ENCODE measurements at places on chromosomes 7 and 10.

DNA sequence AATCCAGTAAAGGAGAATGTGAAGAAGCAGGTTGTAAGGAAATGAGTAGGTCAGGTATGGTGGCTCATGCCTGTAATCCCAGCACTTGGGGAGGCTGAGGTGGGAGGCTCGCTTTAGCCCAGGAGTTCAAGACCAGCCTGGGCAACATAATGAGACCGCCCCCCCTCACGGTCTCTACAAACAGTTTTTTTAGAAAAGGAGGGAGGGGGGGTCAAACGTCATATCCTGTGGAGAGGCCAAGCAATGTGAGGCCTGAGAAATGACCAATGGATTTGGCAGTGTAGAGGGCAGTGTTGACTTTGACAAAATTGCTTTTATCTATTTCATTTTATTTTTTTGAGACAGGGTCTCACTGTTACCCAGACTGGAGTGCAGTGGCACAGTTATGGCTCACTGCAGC, 2.3 kb upstream of the DNAJB12 start:
- DNase-seq, result no peak

DNA sequence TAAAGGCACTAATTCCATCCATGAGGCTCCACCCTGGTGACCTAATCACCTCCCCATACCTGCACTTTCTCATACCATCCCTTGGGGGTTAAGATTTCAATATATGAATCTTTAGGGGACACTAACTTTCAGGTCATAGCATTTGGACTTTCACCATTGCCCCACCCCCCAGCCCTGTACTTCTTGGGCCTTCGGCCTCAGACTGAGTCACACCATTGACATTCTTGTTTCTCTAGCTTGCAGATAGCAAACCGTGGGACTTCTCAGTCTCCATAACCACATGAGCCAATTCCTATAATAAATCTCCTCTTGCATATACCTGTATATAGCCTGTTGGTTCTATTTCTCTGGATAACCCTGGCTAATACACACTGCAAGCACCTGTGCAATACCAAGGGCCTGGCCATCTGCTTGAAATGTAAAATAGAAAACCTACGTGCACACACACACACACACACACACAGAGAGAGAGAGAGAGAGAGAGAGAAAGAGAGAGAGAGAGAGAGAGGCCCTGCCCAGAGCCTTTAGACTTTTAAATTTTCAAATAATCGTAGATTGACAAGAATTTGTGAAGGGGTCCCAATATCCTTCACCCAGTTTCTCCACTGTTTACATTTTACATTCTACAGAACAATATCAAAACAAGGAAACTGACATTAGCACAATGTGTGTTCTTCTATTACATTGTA, 25.3 kb downstream of the ANXA8 start:
- DNase-seq, result peak; percentile 71

DNA sequence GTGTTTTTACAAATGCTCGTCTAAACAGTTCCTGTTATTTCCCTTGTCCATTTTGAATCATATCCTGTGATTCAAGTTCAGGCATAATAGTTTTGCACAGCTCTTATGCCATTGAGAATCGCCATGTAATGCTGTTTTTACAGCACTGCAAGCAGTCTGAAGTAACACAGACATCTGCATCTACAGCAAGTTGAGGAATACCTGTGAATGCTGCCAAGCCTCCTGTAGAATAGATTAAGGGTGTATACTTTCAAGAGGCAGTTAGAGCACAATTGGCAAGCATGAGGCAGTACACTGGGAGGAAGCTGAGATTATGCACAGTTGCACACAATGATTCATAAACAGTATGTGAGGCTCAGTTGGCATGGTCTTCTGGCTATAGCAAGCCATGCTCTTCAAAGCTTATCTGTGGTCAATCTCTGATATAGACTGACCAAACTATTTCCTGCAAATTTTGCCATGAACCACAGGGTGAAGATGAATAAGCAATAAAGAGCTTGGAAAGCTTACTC, 121.9 kb upstream of the AKR1E2 start:
- peak; percentile 92 for DNase-seq

DNA sequence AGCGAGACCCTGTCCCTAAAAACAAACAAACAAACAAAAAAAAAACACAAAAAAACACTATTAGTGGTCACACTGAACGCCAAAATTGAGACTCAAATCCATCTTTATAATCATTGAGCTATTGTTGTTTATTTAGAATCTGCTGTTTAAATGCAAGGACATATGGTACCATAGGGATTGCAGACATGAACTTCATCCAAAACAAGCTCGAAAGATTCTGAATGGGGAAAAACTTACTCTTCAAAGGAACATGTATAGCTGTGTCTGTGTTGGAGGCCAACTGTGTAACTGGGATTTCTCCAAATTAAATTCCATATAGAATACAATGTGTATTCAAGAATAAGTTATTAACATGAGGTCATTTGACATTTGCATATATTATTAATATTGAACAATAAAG, 74.7 kb upstream of the GPR158 start:
- DNase-seq, result no peak

GRCh38 chr10:132764108-132764507, 21.8 kb downstream of the NKX6-2 start:
- no peak for DNase-seq

DNA sequence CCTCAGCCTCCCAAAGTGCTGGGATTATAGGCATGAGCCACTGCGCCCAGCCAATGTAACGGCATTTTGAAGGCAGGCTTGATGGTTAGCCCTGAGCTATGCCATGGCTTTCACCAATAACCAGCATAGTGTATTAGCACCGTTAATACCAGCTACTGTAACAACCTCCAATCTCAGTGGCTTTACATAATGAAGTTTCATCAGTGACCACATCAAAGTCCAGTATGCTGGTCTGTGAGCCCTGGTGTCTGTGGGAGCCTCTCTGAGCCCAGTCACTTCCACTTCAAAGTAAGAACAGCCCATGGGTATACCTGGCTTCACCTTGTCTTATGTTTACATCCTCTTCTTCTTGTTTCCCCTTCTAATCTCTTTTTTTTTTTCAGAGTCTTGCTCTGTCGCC, 11.6 kb upstream of the ZDHHC4 start:
- no peak for DNase-seq

DNA sequence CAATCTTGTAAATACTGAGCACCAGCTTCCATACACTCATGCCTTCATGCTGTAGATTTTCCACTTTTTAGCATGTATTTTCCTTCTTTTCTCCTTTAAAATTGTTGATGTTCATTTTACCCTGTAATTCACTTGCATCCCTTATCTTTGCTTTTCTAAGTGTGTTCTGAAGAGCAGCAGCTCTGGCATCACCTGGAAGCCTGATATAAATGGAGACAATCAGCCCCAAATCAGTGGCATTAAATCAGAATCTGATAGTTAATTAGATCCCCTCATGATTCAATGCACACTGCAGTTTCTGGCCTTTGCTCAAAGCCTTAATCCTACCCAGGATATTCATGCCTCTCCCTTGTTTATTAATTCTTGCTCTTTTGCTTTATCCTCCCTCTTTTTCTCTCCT, 942.4 kb downstream of the XPNPEP1 start:
- DNase-seq, result no peak

DNA sequence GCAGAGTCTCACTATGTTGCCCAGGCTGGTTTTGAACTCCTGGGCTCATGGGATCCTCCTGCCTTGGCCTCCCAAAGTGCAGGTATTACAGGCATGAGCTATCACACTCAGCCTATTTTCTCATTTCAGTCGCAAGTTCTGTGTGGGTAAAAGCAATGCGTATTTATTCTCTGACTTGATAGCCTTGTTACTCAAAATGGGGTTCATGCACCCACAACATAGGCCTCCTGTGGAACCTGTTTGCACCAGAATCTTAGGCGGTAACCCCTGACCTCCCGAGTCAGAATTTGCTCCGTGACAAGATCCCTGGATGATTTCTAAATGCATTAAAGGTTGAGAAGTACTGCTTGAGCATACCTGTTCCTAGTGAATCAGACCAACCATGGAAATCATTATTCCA, 7.3 kb downstream of the IL2RA start:
- no peak for DNase-seq

GRCh38 chr10:118031351-118032075, 15.2 kb downstream of the RAB11FIP2 start:
- DNase-seq, result peak; percentile 10

DNA sequence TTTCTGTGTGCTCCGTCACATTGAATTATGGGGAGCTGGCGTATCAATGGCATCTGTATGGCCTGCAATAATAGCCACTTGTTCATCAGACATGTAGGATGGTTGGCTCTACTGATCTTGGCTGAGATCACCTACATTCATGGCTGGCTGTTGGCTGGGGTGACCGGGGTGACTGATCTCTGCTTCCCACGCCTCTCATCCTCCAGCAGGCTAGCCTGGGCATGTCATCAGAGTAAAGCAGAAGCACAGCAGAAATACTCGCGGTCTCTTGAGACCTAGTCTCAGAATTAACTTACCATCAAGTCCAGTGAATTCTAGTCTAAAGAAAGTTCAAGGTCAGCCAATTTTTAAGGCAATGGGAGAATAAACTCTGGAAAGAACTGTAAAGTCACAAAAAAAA, 257.7 kb upstream of the GLI3 start:
- no peak for DNase-seq

DNA sequence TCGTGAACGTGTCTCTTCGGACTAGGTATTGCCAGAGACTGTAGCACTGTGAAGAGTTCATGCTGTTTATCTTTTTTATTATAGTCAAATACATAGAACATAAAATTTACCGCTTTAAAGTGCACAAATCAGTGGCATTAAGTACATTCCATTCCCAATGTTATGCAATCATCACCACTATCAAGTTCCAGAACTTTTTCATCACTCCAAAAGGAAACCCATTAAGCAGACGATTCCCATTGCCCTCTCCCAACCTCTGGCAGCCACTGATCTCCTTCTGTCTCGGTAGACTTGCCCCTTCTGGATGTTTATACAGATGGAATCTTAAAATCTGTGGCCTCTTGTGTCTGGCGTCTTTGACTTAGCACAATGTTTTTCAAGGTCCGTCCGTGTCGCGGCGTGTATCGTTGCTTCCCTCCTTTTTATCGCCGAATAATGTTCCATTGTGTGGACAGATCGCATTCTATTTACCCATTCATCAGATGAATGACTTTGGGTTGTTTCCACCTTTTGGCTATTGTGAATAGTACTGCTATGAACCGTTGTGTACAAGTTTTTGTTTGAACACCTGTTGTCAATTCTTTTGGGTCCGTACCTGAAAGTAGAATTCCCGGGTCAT, 2.7 kb downstream of the PROSER2 start:
- no peak for DNase-seq

DNA sequence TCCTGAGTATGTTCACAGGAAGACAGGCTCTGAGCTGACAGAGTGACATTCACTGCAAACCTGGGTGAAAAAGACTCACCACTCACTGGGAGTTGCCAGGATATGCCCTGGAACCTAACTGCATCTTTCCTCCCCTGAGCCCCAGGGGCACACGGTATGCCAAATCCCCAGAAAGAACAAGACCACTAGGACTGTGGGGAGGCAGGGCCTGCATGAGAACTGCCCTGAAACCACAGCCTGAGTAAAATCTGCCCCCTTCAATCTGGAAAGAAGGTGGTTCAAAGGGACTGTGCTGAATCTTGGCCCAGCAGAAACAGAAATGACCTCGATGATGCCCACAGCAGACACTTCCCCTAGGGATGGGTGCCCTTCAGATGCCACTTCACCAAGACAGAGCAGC, 6.5 kb downstream of the FAM53B start:
- no peak for DNase-seq

GRCh38 chr10:77348751-77349150, 288.9 kb downstream of the KCNMA1 start:
- DNase-seq, result peak; percentile 40

DNA sequence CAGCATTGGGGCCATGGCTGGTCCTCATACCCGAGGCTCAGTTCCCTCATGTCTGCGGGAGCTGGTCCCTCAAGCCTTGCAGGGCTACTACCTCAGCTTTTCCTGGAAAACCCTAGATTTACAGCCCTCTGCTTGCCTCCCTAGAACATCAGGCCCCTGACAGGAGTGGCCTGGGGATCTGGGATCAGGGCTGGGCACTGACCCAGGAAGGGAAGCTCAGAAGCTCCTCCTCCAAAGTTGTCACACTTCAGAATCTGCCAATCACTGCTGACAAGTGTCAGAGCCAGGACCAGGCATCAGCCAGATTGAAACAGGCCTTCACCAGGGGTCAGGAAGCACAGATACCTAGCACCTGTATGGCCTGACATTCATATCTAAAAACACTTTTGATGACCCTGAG, 115.2 kb downstream of the GRID1 start:
- DNase-seq, result no peak

GRCh38 chr7:111312966-111313365, 222.0 kb downstream of the LRRN3 start:
- DNase-seq, result no peak

DNA sequence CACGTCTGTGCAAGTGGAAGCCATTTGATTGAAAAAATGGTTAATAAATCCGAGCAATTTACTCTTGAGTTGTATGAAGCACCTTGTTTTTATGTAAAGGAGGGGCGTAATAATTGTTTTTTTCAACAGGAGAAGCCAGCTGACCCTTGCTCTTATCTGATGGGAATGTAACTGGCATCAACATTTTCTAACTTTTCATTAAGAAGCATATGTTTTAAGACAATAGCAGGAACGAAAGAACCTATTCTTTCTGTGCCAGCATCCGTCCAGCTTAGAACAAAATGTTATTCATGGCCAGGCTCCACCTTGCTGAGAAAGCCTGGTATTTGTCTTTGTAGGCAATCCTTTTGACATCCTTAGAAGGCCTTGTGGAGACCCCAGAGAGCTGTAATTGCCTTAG, 22.2 kb upstream of the AFAP1L2 start:
- DNase-seq, result no peak

- DNase-seq, result no peak
Measured at GRCh38 chr10:60031664-60032063, 125.3 kb upstream of the CCDC6 start.

- no peak for DNase-seq
Measured at GRCh38 chr10:67853512-67853911, 15.5 kb upstream of the DNAJC12 start.

GRCh38 chr10:101749047-101750016, 26.6 kb downstream of the FGF8 start:
- DNase-seq, result no peak

GRCh38 chr7:152871005-152871677, 111.6 kb downstream of the ACTR3B start:
- no peak for DNase-seq

- DNase-seq, result no peak
Measured at GRCh38 chr7:131016230-131016629, 282.2 kb upstream of the KLF14 start.

Measured in fibroblast of skin of abdomen (primary cell).